ENCODE measurements at places on chromosomes 2 and 18. TPM values are rescaled to one million over a fixed set of nuclear protein-coding genes. Genes with fewer than 3 reads are reported as not detected.

DPYSL5 gene
- 0.93 TPM for total RNA-seq

PDCD1 gene
- not detected for total RNA-seq

OTX1 gene
- total RNA-seq, result not detected

SMC6 gene
- 5.9 TPM for total RNA-seq

All from Caki2 (cell line).